ENCODE measurements at places on chromosomes 12 and 14. TPM values are rescaled to one million over a fixed set of nuclear protein-coding genes. Genes with fewer than 3 reads are reported as not detected.

Gene BAZ2A
- 166 TPM for total RNA-seq

Gene ANKRD33
- total RNA-seq, result not detected

Gene PHC1
- 13.0 TPM for total RNA-seq

Gene GALNT6
- total RNA-seq, result 6.2 TPM

Gene MYO1H
- not detected for total RNA-seq

Gene KCNA1
- total RNA-seq, result not detected

Gene IL26
- total RNA-seq, result 8.0 TPM

Gene IFNG-AS1
- total RNA-seq, result not detected

Gene SLC25A47
- not detected for total RNA-seq

- ATAC-seq, result no peak
Observed at GRCh38 chr12:56164345-56164729, 6.2 kb downstream of the MYL6 start.

GRCh38 chr14:55915456-55915855, 202.8 kb upstream of the PELI2 start:
- ATAC-seq, result no peak

GRCh38 chr12:124024776-124025175, 51.8 kb downstream of the ZNF664 start:
- no peak for ATAC-seq

- no peak for ATAC-seq
Observed at GRCh38 chr14:99606359-99606758, 2.4 kb upstream of the CCDC85C start.

DNA sequence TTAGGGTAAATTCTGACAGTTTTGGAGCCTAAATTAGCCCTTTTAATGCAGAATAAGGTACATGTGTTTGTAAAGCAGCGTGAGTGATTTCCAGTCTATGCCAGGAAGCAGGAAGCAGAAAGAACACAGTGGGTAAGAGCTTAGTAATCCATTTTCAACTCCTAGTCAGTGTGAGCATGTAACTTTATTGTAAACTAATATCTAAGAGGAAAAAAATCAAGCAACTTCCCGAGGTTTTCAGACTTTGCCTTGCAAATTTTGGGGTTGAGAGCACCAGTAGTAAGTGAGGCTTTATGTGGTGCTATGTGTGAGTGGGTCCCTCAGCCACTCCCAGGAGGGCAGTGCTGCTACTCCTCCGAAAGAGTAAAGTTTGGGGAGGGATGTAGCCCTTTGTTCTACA, 2.9 kb downstream of the CIPC start:
- no peak for ATAC-seq

GRCh38 chr14:56049536-56049935, 68.7 kb upstream of the PELI2 start:
- ATAC-seq, result no peak

GRCh38 chr12:124326871-124327270, 32.0 kb downstream of the RFLNA start:
- no peak for ATAC-seq

GRCh38 chr14:65074449-65075150, 27.7 kb downstream of the MAX start:
- ATAC-seq, result no peak

GRCh38 chr12:95790033-95790916, at the start of gene NTN4:
Gene NTN4, minus strand, starts transcription at chr12:95790764. Its CDS starts 455 bp downstream, at chr12:95790309.
- ATAC-seq, result peak; percentile 69

- no peak for ATAC-seq
Observed at GRCh38 chr12:79351251-79351650, 339.5 kb downstream of the PAWR start.

DNA sequence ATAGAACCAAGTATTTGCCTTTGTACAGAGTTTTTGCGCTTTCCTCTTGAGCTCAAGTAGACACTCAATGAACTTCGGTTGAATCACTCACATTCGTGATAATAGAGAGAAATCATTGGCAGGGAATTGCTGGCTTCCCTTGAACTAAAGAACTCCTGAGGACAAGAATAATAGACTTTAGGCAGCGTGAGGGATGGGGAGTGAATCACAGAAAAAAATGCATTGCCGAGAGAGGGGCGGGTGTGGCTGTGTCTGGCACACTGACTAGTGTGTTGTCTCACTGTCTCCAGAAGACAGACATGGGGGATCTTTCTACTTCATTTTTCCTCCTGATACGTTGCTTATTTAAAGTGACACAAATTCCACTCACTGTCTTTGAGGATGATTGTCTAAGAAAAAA, 805.2 kb downstream of the BCL11B start:
- ATAC-seq, result no peak

- ATAC-seq, result no peak
Observed at GRCh38 chr12:10160617-10161385, 11.1 kb downstream of the OLR1 start.

- ATAC-seq, result no peak
Observed at GRCh38 chr12:65189028-65189718, 19.8 kb downstream of the LEMD3 start.

- no peak for ATAC-seq
Observed at GRCh38 chr14:69648480-69649451, 37.4 kb downstream of the SUSD6 start.

GRCh38 chr12:26052652-26053051, 72.2 kb downstream of the BHLHE41 start:
- ATAC-seq, result no peak

DNA sequence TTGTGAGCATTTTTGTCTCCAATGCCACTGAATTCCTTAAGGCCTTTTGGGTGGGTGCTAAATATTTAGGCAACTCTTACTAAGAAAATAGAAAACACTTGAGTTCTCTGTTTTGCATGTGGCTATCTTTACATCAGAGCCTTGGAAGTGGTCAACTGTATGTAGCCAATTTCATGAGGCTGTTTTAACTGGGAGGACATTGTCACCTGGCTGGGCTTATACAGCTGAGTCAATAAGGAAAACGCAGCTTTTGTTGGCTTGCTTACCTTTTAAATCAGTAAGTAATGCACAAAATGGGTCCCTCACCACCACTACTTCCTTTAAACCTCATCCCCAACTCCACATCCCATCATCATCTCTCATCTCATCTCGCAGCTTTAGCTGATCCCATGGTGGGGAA, 194.3 kb downstream of the RGS6 start:
- no peak for ATAC-seq

DNA sequence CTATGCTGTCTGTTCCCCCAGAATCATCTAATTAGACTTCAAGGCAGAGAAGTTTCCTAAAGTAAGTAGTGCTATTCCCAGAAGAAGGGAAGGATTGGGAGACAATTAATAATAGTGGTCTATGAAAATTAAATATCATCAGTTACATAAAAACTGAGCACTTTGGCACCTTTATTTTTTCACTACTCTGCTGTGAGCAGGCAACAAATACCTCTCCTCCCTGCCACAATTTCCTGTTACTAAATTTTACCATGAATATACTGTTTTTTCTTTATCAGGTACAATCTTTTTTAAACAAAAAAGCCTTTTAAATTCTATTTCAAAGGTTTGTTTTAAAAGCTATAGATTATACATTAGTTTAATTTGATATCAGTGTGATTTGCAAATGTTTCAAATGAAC, 29.4 kb upstream of the KRAS start:
- ATAC-seq, result no peak

DNA sequence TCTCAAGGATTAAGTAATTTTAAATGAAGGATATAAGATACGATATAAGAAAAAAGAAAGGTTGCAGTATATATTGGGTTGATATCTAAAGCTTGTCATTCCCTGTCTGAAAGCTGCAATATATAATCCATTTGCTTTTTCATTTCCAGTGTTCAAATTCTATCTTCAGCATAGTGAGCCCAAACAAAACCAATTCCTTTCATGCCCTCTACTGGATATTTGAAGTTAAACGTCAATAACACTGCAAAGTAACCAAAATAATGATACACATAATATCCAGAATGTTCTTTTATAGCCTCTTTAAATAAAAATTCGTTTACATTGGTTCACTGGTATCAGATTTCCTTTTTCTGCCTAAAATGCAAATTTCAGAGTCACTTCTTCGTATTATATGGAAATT, 64.5 kb upstream of the DAAM1 start:
- no peak for ATAC-seq

DNA sequence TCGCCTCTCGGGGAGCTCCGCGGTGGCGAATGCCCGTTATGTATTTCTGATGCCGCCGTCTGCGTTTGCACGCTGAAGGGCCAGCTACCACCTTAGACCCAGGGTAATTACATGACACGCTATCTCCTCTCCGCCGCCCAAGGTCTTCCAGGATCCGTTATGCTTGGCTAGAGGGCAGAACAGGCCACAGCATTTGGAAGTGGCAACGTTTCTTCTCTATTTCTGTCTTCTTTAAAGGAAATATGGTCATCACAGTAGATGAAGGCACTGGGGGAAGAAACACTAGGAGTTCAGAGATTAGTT, 861 bp upstream of the MDGA2 start:
- ATAC-seq, result no peak

DNA sequence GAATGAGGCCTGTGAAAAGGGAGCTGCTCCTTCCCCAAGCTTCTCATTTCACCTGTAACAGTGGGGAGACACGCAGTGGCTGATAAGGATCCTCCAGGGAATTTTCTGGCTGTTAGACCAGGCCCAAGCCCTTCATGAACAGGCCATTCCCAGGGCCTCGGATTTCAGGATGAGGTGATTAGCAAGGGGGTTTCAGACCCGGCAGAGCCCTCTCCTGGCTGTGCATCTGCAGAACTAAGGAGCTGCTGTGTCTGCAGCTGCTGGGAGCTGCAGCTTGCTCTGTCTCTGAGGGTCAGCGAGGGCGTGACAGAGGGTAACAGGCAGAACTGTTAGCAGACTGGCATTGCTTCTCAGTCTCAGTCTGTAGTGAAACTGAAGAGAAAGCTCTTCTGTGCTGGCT, 110.4 kb downstream of the KCNA5 start:
- ATAC-seq, result no peak

GRCh38 chr14:98924046-98924445, 348.0 kb downstream of the BCL11B start:
- ATAC-seq, result no peak

DNA sequence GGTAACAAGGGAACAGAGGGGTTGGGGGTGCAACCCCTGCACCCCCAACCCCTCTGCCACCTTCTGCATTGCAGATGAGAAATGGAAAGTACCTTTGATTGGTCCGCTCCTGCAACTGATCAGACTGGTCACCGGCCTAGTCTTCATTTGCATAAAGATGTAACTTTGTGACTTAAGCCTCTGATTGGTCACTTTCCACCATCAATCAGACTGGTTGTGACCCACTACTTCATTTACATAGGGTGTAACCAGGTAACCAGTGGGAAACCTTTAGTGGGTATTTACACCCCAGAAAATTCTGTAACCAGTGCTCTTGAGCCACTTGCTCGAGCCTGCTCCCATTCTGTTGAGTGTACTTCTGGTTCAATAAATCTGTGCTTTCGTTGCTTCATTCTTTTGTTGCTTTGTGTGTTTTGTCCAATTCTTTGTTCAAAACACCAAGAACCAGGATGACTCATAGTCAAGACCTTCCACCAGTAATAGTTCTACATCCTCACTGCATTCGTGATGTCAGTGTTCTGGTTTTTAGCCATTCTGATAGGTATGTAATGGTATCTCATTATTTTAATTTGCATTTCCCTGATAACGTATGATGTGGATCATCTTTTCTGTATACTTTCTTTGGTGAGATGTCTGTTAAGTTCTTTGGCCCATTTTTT, 30.8 kb downstream of the LEMD3 start:
- peak; percentile 54 for ATAC-seq

DNA sequence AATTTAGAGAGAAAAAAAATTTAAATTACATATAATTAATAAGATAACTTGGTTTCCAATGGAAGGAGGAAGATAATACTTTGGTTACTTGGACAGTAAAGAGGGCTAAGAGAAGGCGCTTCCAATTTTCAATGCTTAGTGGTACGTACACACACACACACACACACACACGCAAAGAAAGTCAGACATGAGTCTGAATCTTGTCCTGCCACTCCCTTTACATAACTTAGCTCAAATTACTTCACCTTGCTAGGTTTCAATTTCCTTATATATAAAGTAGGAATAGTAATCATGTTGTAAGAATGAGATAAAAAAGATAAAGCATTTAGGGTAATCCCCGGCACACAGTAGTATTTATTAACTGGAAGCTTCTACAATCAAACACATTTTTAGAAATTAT, 39.7 kb upstream of the VCPKMT start:
- ATAC-seq, result no peak

DNA sequence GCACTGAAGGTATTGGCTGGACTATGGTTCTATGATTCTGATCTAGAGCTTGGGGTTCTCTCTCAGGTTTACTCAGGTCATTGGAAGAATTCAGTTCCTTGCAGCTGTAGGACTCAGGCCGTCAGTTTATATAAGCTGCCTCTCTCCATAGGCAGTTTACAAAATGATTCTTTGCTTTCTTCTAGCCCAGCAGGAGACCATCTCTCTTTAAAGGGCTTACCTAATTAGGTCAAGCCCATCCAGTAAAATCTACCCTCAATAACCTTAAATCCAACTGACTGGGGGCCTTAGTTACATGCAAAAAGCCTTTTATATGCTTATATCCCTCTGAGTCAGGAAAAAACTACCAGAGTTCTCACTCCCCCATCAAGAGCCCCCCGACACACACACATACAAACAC, 80.5 kb upstream of the GARIN6 start:
- no peak for ATAC-seq

DNA sequence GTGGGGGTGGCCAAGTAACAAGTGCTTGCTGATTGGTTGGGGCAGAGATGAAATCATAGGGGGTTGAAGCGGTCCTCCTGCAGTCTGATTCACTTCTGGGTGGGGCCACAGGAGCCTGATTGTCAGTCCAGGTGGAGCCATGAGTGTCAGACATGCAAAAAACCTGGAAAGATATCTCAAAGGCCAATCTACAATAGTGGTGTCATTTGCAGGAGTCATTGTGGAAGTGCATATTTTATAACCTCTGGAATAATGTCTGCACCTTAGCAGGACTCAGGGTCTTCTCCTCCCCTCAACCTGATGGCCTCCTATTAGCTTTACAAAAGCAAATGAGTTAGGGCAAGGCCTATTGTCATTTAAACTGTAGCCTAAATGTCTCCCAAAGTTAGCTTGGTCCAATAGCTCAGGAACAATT, 241.4 kb downstream of the NUAK1 start:
- no peak for ATAC-seq

DNA sequence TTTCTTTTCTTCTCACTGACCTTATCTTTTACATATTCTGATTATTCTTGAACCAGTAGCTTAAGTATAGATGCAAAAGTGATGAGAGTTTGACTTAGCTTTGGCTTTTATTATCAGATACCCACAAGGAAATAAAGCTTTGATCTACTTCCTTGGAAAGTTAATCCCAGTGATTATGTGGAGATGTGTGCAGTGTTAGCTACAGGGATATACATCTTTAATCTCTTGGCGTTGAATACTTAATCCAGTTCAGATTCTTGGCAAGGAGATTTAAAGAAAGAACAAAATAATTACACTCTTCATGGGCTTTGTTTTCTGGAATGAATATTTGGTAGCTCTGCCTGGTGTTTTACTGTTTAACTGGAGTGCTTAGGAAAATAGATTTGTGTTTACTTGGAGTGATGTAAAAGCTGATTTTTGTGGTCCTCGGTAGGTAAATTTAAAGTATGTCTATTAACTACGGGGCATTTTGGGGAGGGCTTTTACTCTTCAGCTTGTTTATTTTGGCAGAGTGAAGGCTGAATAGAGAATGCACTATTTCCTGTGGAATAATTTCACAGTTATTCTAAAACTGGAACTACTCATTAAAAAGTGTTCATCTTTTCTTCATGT, 150.1 kb upstream of the LRIG3 start:
- ATAC-seq, result no peak

- peak; percentile 13 for ATAC-seq
Observed at GRCh38 chr14:68841016-68841809, 48.3 kb upstream of the ZFP36L1 start.
